ENCODE measurements at places on chromosomes 1 and 21.

DNA sequence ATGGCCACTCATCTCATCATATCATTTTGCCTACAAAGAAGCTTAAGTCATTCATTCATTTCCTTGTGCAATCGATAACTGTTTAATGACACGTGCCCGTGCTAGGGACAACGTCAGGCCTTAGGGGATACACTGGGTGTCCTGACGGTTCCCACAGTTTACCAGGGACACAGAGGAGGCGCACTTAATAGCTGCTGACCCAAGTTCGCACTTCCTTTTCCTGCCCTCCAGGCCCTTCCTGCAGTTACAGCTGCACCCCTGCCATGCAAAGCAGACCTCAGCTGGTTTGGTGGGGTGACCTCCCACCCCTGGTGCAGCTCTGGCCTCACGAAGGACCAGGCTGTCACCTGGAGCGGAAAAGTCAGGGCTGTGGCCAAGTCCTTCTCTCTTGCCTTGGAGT, 4.2 kb downstream of the SPATA21 start:
- no peak overlapping the region for H3K4me3 ChIP-seq
- no peaks in the 10 kb centered on the region for H3K27me3 ChIP-seq
- no peaks in the 10 kb centered on the region for H3K36me3 ChIP-seq
- no peak overlapping the region for H3K27ac ChIP-seq

DNA sequence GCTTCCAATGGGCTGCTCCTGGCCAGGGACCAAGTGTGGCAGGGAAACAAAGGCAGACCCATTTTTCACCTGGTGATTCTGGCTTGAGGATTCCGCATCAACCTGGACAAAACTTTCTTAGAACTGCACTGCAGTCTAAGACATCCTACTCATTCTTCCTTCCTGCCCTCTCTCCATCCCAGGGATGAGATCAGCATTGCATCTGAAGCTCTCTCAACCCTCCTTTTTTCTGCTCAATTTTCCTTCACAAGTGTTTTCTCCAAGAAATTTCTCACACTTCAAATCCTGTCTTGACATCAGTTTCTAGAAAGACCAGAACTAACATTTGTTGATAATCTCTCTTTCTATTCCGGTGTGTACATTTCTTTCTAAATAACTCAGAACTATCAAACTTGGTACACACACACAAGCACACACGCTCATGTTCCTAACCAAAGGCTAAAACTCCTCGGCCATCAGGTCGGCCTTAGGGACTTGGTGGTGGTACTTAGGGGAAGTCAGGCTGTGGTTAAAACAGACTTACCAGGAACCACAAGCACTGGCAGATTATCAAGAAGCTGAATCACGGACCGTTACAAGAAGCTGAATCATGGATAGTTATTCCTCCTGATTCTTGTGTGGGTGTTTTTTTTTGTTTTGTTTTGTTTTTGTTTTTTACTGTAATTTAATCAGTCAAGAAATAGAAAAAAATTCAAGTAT, 21.0 kb upstream of the CXADR start:
- no peaks in the 10 kb centered on the region for H3K4me1 ChIP-seq
- peaks cover 7% of the 10 kb centered on the region for H3K27me3 ChIP-seq
- no peaks in the 10 kb centered on the region for H3K36me3 ChIP-seq
- no peak overlapping the region for H3K27ac ChIP-seq
- no peak overlapping the region for H3K4me3 ChIP-seq

- no peak overlapping the region for H3K4me3 ChIP-seq
- no peak overlapping the region for H3K27ac ChIP-seq
- no peaks in the 10 kb centered on the region for H3K36me3 ChIP-seq
- DNase-seq = no peak
- no peaks in the 10 kb centered on the region for H3K4me1 ChIP-seq
Observed at GRCh38 chr1:211492511-211493132, 660 bp upstream of the RD3 start.

- DNase-seq = no peak
- H3K4me3 ChIP-seq = no peak overlapping the region
- peak overlapping the region; percentile 50 for H3K27ac ChIP-seq
- no peaks in the 10 kb centered on the region for H3K36me3 ChIP-seq
Observed at GRCh38 chr21:31397939-31398338, 53.9 kb upstream of the TIAM1 start.

DNA sequence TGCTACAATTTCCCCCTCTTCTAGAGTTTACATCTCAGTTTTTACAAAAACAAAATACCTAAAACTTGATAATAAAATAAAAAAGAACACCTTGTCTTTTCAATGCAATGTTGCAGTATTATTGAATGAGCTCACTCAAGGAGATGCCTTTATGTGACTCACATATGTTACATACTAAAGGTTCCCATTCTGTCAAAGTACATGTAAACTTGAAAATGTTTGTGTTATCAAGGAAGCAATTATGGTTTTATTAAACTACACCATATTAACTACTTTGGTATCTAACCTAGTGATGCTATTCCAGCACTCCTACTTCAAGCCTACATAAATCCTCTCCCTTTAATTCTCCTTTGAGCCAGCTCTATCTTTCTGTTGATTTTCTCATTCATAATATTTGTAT, 658.3 kb downstream of the PTPRC start:
- H3K4me1 ChIP-seq = no peaks in the 10 kb centered on the region
- no peaks in the 10 kb centered on the region for H3K27me3 ChIP-seq
- H3K27ac ChIP-seq = no peak overlapping the region
- no peaks in the 10 kb centered on the region for H3K36me3 ChIP-seq
- no peak for DNase-seq

DNA sequence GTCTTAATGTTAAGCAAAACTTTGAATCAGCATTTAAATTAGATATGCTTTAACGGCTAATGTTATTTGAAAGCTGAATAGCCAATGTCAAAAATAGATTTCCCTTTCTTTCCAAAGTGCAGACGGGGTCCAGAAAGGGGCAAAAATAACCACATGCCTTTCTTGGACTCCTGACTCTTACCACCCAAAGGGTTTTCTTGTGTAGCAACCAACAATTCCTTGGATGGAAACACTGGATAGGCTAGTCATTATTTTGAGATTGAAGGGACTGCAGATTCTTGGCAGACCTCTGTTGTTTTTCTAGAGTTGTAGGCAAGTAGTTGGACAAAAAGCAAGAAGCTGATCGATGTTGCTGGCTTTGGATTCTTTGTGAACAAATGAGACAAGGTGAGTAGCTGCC, 107.0 kb downstream of the MRPS6 start:
- no peaks in the 10 kb centered on the region for H3K36me3 ChIP-seq
- H3K27ac ChIP-seq = peak overlapping the region; percentile 94
- no peaks in the 10 kb centered on the region for H3K27me3 ChIP-seq

DNA sequence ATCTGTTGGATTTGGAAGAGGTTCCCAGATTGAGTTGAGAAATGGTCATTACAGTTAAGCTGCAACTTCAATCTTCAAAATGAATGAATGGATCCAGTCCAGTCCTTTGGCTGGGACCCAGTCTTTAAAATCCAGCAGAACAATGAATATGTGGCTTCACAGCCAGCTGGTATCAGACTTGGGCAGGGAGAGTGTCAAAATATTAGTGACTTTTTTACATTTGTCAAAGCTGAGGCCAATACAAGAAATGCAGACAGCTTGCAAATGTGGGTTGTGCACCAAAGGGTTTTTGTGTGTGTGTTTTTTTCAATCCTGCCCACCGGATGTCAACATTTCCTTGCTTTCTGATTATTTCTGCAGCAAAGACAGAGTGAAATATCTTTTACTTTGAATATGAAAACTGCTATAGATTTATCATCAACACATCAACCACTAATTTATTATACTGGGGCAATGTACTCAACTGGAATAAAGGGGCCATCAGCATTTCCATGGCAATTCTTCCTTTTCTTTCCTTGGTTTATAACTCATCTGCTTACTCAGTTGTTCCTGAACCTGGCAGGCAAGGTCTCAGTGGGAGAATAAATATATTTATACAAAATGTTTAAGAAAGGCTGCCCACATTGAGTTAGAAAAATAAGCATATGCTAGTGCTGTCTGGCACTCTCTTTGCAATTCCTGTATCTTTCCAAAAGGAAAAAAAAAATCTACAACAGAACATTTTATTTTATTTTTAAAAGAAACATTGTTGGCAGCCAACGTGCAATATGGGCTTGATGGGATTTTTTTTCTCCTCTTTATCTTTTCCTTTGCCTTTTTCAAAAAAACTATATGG, 491.6 kb upstream of the C1orf87 start:
- H3K27me3 ChIP-seq = no peaks in the 10 kb centered on the region
- no peaks in the 10 kb centered on the region for H3K4me1 ChIP-seq
- H3K36me3 ChIP-seq = no peaks in the 10 kb centered on the region
- DNase-seq = no peak

DNA sequence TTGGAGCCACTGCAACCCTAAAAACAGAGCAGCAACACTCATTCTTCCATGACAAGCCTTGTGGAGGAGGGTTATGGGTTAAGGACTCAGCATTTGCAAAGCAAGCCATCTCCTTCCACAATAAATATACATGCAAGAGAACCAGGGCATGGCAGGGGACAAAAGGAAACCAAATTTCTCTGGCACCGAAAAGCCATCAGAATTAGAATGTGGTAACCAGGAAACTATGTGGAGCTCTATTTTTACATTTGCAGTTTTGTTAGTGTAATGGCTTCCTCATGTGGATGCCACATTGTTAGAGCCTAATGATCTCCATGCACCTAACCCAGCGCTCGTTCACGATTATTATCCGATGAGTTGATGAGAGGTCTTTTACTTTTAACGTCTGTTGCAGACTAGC, 91.7 kb downstream of the NAV1 start:
- no peak overlapping the region for H3K27ac ChIP-seq
- H3K27me3 ChIP-seq = no peaks in the 10 kb centered on the region
- peaks cover 6% of the 10 kb centered on the region for H3K4me1 ChIP-seq
- no peak for DNase-seq

DNA sequence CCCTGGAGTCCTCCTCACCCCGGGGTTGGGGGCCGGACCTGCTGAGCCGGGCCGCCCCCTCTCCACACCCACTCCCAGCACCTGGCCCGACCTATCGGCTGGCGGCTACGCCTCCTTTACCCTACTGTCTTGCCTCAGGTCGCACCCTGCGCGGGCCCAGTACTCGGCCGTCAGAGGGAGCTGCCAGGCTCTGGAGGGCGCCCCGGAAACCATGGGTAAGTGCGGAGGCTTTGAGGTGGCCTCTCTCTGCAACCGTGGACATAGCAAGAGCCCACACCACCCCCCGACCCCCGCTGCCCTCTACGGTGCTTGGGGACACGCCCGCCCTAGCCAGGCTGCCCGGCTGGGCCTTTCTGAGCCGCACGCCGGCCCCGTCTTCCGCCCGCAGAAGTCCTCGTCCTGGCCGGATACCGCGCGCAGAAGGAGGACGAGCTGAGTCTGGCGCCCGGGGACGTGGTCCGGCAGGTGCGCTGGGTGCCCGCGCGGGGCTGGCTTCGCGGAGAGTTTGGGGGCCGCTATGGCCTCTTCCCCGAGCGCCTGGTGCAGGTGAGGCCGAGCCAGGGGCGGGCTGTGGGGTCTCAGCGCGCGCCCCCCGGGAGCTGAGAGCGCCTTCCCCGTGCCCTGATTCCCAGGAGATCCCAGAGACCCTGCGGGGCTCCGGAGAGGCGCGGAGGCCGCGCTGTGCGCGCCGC, at the start of gene SH3D21:
TSS of gene SH3D21 (plus strand) at position 159 of the 692 bp plus-strand sequence. CDS start at position 212, 53 bp downstream.
- no peaks in the 10 kb centered on the region for H3K27me3 ChIP-seq
- H3K4me3 ChIP-seq = peak within 1 kb of the TSS; percentile 83
- peak within 1 kb of the TSS; percentile 63 for H3K27ac ChIP-seq
- DNase-seq = peak; percentile 59
- peaks cover 21% of the 10 kb centered on the region for H3K36me3 ChIP-seq

DNA sequence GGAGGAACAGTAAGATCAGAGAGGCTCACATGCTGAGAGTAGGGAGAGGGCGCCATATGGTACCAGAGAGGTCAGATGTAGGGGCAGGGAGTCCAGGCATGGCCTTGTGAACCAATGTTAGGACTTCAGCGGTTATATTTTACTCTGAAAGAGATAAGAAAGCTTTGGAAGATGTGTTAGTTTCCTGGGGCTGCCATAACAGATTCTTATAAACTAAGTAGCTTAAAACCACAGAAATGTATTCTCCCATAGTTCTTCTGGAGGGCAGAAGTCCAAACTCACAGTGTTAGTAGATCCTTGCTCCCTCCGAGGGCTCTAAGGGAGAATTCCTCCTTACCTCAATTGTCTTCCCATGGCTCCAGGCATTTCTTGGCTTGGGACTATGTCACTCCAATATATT, 502.5 kb upstream of the ADGRL2 start:
- no peak overlapping the region for H3K4me3 ChIP-seq
- peaks cover 4% of the 10 kb centered on the region for H3K4me1 ChIP-seq
- no peak for DNase-seq

DNA sequence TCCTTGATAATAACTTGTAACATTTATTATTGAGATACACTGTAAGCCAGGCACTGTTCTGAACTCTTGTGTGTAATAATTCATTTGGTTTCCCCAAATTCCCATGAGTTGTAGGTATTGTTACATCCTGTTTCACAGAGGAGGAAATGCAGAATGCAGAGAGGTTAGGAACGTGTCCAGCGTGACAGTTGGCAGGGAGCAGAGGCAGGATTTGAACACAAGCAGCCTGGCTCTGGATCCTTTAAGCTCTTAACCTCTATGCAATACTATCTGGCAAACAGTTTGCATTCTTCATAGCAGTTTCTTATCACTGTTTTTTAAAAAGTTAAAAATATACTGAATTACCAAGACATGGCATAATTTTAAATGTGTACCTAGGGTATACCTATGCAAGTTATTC, 30.5 kb downstream of the EEIG2 start:
- no peaks in the 10 kb centered on the region for H3K36me3 ChIP-seq
- no peak for DNase-seq
- H3K4me1 ChIP-seq = peaks cover 3% of the 10 kb centered on the region
- H3K27me3 ChIP-seq = no peaks in the 10 kb centered on the region
- H3K27ac ChIP-seq = no peak overlapping the region

GRCh38 chr1:204405988-204406387, 5.6 kb downstream of the PPP1R15B start:
- peaks cover 6% of the 10 kb centered on the region for H3K36me3 ChIP-seq
- no peaks in the 10 kb centered on the region for H3K27me3 ChIP-seq
- DNase-seq = no peak

- H3K4me1 ChIP-seq = no peaks in the 10 kb centered on the region
- H3K36me3 ChIP-seq = no peaks in the 10 kb centered on the region
- no peaks in the 10 kb centered on the region for H3K27me3 ChIP-seq
- no peak overlapping the region for H3K4me3 ChIP-seq
- no peak for DNase-seq
Observed at GRCh38 chr1:114588196-114588689, 6.8 kb upstream of the BCAS2 start.

DNA sequence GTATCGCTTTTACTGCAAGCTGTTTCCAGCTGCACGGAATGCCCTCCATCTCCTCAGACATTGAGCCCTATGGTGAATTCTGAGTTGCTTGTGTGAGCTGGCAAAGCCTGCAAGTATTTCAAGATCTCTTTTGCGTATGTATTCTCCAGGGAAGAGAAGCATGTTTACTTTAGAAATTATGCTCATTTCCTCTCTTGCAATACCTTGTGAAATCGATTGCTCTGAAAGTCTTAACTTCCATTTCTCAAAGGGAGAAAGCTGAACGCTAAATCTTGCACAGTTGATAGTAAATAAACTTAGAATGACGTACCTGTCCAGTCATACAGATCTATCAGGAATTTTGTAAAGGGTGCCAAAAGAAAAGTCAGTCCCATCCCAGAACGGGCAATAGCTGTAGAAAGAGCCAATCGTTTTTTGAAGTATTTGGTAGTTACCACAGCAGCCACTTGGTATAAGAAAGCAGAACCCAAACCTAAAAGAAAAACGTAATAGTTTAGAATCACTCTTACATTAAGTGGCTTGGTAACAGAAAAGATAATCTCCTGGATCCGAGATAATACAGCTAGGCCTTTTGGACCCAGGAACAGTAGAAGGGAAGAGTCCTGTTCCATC, 10.0 kb downstream of the SLC16A4 start:
- DNase-seq = no peak
- peaks cover 6% of the 10 kb centered on the region for H3K36me3 ChIP-seq
- H3K27ac ChIP-seq = no peak overlapping the region
- no peak overlapping the region for H3K4me3 ChIP-seq
- H3K4me1 ChIP-seq = no peaks in the 10 kb centered on the region
